ENCODE measurements at places on chromosomes 4 and X.

GRCh38 chr4:78747475-78747922 is 28.7 kb upstream of the BMP2K start:
- no peak for DNase-seq

- DNase-seq: no peak
Measured at GRCh38 chrX:143336261-143336660, 181.0 kb downstream of the SPANXN3 start.

GRCh38 chrX:109600237-109600651 is 24.7 kb downstream of the KCNE5 start:
- no peak for DNase-seq

DNA sequence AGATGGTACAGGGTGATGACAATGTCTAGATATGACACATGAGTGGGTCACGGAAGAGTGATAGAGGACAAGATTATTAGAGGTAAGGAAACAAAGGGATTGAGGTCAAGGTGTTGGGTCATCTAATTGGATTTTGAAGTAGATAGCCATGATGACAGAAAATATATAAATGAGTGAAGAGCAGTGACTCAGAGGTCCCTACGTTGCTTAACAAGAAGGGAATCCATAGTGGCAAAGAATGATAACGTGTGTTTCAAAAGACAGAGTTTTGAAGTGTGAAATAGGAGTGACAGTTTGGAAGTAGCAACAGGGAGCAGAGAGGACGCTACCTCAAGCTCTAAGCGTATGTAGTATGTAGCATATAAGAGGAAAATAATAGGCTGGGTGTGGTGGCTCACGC is 22.2 kb upstream of the CAMK2D start:
- no peak for DNase-seq

DNA sequence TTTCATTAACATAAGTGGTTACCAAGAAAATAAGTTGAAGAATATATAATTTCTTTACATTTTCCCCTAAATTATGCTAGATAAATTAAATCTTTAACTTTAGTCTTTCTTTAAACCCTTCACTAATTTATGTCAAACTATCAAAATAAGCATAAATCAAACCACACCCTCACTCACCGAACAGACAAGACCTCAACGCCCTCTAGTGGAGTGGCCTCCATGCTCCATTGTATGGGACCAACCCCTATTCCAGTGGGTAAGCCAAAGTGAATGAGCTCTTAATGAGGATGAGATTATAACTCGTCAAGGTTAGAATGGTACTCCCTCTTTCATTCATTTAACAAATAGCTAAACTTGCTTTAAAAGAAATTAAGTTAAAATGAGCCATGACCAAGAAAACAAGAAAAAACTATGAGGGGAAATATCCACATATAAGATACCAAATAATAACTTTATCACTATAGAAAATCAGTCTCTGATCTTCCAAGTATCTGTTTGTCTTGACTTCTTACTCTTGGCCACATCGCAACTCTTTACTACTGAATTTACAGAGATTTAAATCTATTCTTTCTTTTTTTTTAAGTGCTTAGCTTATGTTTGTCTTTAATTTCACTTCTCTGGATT is 15.6 kb upstream of the BBS12 start:
- peak; percentile 15 for DNase-seq

GRCh38 chr4:26803211-26803861 is 57.3 kb upstream of the STIM2 start:
- no peak for DNase-seq

- DNase-seq: no peak
Measured at GRCh38 chr4:71406459-71406963, 67.7 kb downstream of the SLC4A4 start.

GRCh38 chrX:43083016-43083415 is 305.1 kb upstream of the PPP1R2C start:
- no peak for DNase-seq

DNA sequence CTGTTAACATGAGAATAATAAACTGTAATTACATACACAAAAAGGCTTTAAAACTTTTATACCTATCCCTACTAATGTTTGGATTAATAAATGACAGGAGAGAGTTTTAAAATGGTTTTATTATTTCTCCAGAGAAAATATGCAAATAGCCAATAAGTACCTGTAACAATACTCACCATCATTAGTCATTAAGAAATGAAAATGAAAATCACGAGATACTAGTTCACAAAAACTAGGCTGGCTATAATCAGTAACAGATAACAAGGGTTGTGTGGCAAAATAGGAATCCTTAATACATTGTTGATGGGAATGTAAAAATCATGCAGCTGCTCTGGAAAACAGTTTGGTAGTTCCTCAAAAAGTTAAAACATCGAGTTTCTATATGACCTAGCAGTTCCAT is 25.2 kb upstream of the AP1AR start:
- DNase-seq: no peak

DNA sequence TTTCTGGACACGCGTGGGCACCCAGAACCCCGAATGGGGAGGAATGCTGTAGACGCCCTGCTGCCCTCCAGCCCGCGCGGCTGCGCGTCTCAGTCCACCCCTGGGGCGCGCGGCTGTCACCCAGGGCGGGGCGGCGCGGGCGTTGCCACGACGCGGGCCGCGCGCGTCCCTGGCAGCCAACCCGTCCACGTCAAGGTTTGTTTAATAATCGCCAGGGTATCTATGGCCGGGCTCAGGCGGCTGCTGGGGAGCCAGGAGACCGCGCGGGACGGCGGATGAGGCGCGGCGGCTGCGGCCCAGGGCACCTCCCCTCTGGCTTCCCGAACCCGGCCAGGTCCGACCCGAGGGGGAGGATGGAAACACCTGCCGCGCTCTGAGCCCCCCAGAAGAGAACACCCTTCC is at the start of gene SPATA18:
SPATA18 (plus strand) TSS at position 92 of the 402 bp plus-strand sequence. CDS start 401 bp downstream, outside the sequence.
- no peak for DNase-seq

DNA sequence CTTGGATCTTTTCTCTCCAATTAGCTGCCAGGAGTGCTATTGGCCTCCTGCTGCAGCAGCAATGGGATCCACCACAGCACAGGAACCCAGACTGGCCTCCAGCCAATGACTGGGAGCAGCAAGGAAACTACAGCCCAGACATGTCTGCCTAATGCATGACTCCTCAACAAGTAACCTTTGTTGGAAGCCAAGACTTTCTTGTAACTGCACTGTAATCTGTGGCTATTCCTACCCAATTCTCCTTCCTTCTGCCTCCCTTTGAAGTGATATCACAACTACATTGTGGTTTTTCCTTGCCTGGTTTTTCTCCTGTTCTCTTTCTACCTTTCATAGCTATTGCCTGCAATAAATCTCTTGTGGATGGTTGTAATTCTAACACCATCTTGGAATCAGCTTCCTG is 39.8 kb downstream of the SNCA start:
- DNase-seq: no peak

GRCh38 chrX:85114776-85115175 is 111.1 kb downstream of the APOOL start:
- no peak for DNase-seq

GRCh38 chrX:39853417-39854030 is 244.2 kb downstream of the BCOR start:
- no peak for DNase-seq

GRCh38 chrX:3263681-3264126 is 82.7 kb downstream of the MXRA5 start:
- no peak for DNase-seq

- DNase-seq: no peak
Measured at GRCh38 chr4:90181644-90182043, 54.5 kb downstream of the CCSER1 start.

GRCh38 chr4:147567276-147567675 is 49.9 kb upstream of the TMEM184C start:
- DNase-seq: no peak

- no peak for DNase-seq
Measured at GRCh38 chrX:44997282-44997812, 124.4 kb downstream of the KDM6A start.

DNA sequence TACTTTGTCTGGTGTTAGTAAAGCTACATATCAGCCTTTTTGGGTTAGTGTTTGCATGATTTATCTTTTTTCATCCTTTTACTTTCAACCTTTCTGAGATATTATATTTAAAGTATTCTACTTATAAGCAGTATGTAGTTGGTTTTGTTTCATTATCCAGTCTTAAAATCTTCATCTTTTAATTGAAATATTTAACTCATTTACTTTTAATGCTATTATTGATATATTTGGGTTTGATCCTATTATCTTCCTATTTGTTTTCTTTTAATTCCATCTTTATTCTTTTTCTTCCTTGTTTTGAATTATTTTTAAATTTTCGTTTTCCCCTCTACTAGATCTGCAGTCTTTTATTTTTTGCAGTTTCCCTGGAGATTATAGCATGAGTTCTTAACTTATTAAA is 44.0 kb downstream of the CLDN22 start:
- DNase-seq: no peak

DNA sequence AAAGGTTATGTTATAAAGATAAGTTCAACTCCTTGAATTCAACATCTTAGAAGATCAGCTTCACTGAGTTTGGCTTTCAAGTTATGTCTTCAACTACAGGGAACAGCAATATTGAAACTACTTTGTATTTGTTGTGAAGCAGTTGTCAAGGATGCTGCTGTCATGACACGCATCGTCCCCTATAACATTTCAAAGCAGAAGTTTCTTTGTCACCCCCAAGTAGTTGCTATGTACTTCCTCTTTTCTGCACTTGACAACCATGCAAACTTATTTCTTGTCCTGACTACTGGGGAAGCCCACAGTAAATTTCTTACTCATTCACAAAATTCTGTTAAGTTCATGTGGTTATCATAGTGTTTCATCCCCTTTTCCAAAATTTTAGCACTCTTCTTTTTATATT is 14.3 kb downstream of the ANTXR2 start:
- DNase-seq: no peak

DNA sequence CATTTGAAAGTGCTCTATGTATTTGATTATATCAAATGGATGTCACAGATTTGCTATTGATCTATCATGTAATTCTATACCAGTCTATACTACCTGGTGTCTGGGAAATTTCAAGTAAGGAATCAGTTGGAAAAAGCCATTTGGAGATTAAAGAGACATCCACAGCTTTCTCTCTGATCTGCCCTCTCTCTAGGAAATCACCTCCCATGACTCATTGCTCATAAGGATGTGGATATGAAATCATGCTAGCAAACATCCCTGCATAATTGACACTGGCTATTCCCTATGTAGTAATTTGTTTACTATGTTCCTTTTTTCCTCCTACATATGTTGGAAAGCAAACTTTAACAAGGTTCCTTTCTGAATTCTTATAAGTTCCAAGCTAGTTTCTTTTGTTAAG is 94.3 kb downstream of the TEX13A start:
- no peak for DNase-seq

- no peak for DNase-seq
Measured at GRCh38 chrX:46180258-46180687, 364.9 kb downstream of the ZNF674 start.

GRCh38 chr4:56630876-56631666 is 50.0 kb downstream of the HOPX start:
- DNase-seq: no peak

DNA sequence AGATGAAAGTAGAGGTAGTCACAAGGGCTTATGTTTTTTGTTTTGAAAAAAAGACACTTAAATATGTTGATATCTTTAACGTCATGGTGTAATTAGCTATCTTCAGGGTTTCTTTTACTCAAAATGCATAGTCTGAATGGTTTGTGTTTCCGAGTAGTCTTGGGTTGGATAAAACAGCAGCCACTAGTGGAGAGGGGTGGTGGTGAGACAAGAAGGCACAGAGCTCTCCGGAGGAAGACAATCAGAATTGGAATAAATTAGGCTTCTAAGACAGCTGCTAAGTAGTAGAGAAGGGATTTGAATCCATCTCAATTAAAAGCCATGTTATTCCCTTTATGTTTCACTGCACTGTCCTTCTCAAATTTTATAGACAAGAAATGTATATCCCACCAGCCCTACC is 240.4 kb upstream of the VEGFC start:
- DNase-seq: no peak

- DNase-seq: no peak
Measured at GRCh38 chrX:75154871-75155270, 1.2 kb downstream of the ABCB7 start.

- no peak for DNase-seq
Measured at GRCh38 chrX:123873956-123874355, 14.1 kb downstream of the XIAP start.

- no peak for DNase-seq
Measured at GRCh38 chrX:134911348-134911747, 79.4 kb upstream of the SMIM10 start.

DNA sequence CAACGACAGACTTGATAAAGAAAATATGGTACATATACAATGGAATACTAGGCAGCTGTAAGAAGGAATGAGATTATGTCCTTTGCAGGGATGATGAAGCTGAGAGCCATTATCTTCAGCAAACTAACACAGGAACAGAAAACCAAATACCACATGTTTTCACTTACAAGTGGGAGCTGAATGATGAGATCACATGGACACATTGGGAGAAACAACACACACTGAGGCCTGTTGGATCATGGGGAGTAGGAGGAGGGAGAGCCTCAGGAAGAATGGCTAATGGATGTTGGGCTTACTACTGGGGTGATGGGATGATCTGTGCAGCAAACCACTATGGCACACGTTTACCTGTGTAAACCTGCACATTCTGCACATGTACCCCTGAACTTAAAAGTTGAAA is 209.7 kb downstream of the SPRY1 start:
- no peak for DNase-seq

- no peak for DNase-seq
Measured at GRCh38 chr4:113106108-113106507, 56.7 kb downstream of the ANK2 start.

- DNase-seq: no peak
Measured at GRCh38 chr4:124044867-124045266, 648.3 kb downstream of the SPRY1 start.

- no peak for DNase-seq
Measured at GRCh38 chr4:67158666-67159065, 386.6 kb downstream of the CENPC start.

DNA sequence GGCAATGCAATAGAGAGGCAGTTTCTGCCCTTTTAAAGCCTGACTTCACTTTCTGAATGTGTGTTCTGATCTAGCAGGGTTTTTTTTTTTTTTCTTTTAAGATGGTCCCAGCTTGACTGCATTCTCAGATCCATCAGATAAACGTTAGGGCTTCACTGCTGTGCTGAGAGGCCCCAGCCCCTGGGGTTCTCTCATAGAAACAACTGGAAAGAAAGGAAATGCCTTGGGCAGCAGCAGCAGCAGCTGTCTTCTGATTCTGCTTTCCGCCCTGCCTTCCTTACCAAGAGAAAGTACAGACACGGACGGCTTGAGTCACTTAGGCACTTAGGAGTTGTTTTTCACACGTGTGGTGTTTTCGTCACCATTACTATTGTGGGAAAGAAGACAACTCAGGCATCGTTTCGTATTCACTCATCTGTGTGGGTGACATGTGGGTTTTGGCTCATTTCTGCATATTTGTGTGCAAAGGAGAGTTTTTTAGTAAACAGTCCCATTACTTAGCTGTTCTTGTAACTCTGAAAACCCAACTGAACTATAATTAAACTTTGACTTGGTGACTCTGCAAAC is 172.0 kb downstream of the PTTG2 start:
- DNase-seq: no peak

- no peak for DNase-seq
Measured at GRCh38 chrX:120402369-120402768, 40.5 kb downstream of the ATP1B4 start.

- DNase-seq: peak; percentile 56
Measured at GRCh38 chrX:69158166-69158980, 6.9 kb downstream of the PJA1 start.
